ENCODE measurements at places on chromosomes 3 and 15. TPM values are rescaled to one million over a fixed set of nuclear protein-coding genes. Genes with fewer than 3 reads are reported as not detected.

DNA sequence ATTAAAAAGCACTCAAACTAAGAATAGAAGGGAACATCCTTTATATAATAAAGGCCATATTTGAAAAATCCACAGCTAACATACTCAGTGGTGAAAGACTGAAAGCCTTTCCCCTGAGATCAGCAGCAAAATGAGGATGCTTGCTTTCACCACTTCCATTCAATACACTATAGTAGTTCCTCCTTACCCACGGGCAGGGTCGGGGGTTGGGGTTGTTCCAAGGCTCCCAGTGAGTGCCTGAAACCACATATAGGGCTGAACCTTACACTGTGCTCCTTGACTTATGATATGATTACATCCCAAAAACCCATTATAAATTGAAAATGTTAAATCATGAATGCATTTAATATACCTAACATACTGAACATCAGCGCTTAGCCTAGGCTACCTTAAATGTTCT, 37.7 kb downstream of the ALDH1L1 start:
- no peak overlapping the region for H3K27ac ChIP-seq
- H3K27me3 ChIP-seq = peaks cover 43% of the 10 kb centered on the region
- no peaks in the 10 kb centered on the region for H3K36me3 ChIP-seq
- H3K4me3 ChIP-seq = no peak overlapping the region
- no peaks in the 10 kb centered on the region for H3K4me1 ChIP-seq

DNA sequence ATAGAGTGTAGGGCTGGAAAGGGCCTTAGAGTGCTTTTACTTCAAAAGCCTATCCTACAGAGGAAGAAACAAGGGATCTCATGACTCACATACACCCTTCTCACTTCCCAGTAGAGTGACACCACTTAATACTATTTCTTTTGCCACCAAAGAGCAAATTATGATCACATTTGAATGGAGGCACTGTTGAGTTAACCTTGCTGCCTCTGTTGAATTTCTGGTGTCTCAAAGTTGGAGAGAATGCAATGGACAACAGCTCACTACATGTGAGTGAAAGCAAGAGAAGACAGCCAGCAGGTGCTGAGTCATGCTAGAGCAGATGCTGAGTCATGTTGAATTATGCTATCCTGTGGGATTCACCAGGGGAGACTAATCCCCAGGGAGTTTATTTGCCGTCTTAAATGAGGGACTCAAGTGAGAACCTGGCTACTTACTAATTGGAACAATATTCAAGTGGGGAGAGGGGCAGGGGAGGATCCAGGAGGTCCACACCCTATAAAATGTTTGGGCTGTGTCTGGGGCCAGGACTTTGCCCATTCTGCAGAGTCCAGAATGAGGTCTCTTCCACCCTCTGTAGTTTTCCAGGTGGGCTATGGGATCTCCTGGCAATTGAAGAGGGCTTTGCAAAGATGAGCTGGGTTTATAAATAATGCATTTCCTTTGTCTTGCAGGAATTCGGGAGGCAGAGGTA, 35.8 kb downstream of the ST8SIA2 start:
- H3K4me3 ChIP-seq = no peak overlapping the region
- DNase-seq = no peak
- H3K27ac ChIP-seq = no peak overlapping the region

GRCh38 chr3:109188741-109189140, 52.2 kb downstream of the C3orf85 start:
- no peak overlapping the region for H3K4me3 ChIP-seq
- H3K27ac ChIP-seq = no peak overlapping the region
- H3K36me3 ChIP-seq = no peaks in the 10 kb centered on the region
- no peaks in the 10 kb centered on the region for H3K27me3 ChIP-seq
- H3K4me1 ChIP-seq = no peaks in the 10 kb centered on the region
- no peak for DNase-seq

Gene STXBP5L
- total RNA-seq = not detected

DNA sequence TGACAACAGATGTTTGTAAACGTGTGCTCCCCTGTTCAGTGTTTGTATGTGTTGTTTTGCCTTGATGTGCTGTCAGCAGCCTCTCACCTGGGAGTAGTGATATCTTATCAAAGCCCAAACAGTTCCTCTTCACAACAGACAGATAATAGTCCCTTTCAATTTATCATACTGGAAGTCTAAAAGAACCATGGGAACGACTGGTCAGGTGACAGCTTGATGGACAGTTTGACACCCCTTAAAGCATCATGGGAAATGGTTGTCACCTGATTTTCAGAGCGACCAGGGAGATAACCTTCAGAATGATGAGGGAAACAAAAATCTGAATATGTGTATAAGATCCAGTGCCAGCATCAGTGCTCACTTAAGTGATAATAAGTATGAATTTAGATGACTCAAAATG, 146.3 kb upstream of the SOX2 start:
- no peaks in the 10 kb centered on the region for H3K27me3 ChIP-seq
- no peak for DNase-seq
- no peak overlapping the region for H3K27ac ChIP-seq
- H3K4me1 ChIP-seq = no peaks in the 10 kb centered on the region
- H3K4me3 ChIP-seq = no peak overlapping the region
- no peaks in the 10 kb centered on the region for H3K36me3 ChIP-seq

- no peak overlapping the region for H3K27ac ChIP-seq
- H3K4me1 ChIP-seq = no peaks in the 10 kb centered on the region
- no peak for DNase-seq
- H3K27me3 ChIP-seq = no peaks in the 10 kb centered on the region
- no peaks in the 10 kb centered on the region for H3K36me3 ChIP-seq
- H3K4me3 ChIP-seq = no peak overlapping the region
Measured at GRCh38 chr3:191762323-191762960, 301.5 kb downstream of the PYDC2 start.

DNA sequence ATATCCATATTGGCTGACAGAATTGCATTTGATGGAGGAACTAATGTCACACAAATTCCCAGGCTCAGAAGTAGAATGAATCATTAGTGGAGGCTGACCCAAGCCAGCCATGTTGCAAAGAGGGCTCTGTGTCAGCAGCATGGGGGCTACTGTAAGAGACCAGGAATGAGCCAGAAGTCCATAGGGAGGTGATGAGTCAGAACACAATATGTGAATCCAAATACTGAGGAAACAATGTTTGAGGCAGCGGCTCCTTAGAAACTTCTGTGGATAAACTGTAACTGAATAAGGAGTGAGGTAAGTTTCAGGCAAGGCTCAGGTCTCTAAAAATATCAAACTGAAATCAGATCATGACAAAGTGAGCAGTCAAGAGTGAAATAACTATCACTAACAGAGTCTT, 170.7 kb downstream of the WDR72 start:
- H3K4me3 ChIP-seq = no peak overlapping the region
- DNase-seq = no peak
- H3K27ac ChIP-seq = no peak overlapping the region
- H3K4me1 ChIP-seq = no peaks in the 10 kb centered on the region
- H3K27me3 ChIP-seq = no peaks in the 10 kb centered on the region

DNA sequence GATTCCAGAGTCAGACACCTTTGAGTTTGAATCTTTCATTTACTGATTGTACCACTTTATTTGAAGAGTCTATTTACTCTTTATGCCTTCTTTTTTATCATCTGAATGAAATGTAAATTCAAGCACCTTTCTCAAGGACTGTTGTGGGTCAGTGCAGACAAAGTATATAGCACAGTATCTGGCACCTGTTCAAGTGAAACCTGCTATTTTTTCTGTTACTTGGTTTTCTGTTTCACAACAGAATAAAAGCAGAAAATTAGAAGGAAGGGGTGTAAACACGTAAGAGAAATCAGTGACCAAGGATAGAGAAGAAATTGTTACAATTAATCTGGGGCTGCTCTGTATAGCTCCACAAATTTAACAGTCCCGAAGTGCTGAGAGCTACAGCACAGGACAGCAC, 357.4 kb downstream of the RSL24D1 start:
- no peak for DNase-seq
- H3K27me3 ChIP-seq = peaks cover 1% of the 10 kb centered on the region
- H3K4me3 ChIP-seq = no peak overlapping the region
- H3K36me3 ChIP-seq = no peaks in the 10 kb centered on the region

Gene NEIL1
- 7.0 TPM for total RNA-seq

- no peaks in the 10 kb centered on the region for H3K4me1 ChIP-seq
- H3K36me3 ChIP-seq = no peaks in the 10 kb centered on the region
- no peaks in the 10 kb centered on the region for H3K27me3 ChIP-seq
- H3K4me3 ChIP-seq = no peak overlapping the region
- no peak overlapping the region for H3K27ac ChIP-seq
Measured at GRCh38 chr15:100812802-100813201, 66.8 kb upstream of the ALDH1A3 start.

DNA sequence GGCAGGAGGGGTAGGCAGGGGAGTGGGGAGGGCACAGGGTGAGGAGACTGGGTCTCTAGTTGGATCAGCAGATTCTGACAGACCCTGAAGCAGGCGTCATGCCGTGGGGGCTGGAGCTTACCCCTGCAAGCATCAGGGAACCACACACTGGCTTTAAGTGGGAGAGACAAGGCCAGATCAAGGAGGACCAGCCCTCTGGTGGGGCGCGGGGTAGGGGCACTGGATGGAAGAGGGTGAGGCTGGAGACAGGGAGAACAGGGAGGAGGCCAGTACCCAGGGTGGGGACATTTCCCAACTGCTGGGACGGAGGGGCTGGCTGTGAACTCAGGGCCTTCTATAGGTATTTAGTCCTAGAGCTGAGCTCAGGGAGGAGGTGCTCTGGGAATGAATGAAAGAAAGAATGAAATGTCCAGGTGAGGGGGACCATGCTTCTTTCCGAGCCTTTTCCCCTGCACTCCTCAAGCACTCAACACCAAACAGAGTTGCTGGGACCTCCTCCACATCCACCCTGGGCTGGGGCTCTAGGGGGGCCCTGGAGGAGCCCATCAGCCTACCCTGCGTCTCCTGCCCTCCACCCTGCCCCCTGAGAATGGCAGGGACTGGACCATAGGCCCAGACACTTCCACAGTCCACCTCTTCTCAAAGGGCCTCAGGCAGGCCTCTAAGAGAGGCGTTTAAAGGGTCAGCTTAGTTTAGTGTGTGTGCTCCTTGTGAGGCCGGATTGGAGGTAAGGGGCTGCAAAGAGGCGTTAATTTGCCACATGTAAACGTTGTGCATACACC, 49.0 kb upstream of the FGD5 start:
- H3K4me3 ChIP-seq = no peak overlapping the region
- no peak overlapping the region for H3K27ac ChIP-seq
- no peaks in the 10 kb centered on the region for H3K27me3 ChIP-seq
- no peaks in the 10 kb centered on the region for H3K4me1 ChIP-seq

- DNase-seq = no peak
Measured at GRCh38 chr15:62352817-62353216, 187.7 kb upstream of the C2CD4B start.

DNA sequence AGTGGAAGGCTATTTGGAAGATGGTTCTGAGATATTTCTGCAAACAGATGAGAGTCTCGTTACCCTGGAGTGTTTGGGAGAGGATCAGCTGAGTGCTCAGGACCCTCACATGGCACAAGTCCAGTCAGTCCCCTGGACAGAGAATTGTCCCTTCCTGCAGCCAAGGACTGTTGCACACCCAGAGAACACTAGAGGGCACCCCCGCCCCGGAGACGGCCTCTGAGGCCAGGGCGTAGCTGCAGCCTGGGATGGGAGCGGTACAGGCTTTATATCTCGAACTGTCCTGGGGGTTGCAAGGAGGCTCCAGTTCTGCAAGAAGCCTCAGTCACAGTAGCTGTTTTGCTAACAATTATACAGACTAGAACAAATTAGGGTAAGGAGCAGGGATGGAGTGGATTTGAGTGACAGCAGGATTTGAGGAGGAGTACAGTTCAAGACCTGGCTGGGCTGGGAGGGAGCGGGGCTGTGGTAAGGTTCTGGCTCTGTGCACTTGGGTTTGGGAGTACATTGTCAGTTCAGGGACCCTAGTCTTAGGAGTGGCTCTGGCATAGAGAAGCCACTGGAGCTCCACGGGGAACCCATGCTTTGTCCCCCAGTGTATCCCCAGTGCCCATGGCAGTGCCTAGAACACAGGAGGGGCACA, 67.6 kb upstream of the HACD2 start:
- no peak overlapping the region for H3K27ac ChIP-seq
- H3K4me3 ChIP-seq = no peak overlapping the region
- no peaks in the 10 kb centered on the region for H3K4me1 ChIP-seq
- peak; percentile 28 for DNase-seq
- no peaks in the 10 kb centered on the region for H3K27me3 ChIP-seq

Gene ATP13A5
- total RNA-seq = not detected

DNA sequence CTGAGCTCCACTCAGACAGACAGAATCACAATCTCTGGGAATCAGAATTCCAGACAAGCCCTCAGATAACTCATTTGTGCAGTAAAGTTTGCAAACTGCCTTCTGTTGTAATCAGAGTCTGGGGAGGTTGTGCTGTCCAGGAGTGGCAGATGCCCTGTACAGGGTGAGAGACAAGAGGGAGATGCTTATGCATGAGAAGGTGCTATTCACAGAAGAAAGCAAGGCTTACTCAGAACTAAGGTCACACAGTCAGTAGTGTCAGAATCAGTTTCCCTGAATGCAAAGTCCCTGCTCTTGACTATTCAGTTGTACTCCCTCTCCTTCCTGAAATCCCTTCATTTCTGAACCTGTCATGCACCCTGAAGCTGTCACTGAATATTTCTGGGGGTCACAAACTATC, 43.7 kb downstream of the SRPRB start:
- H3K4me1 ChIP-seq = peaks cover 12% of the 10 kb centered on the region
- peaks cover 7% of the 10 kb centered on the region for H3K27me3 ChIP-seq
- DNase-seq = no peak
- no peaks in the 10 kb centered on the region for H3K36me3 ChIP-seq

Gene SLC9C1
- total RNA-seq = not detected

Data from activated CD4-positive, alpha-beta memory T cell treated with anti-CD3 and anti-CD28 coated beads, Interleukin-2, amount 10 ng/mL, durations not matched to agents 7 days and 5 days (primary cell).